ENCODE measurements at places on chromosomes 5 and 9.

- DNase-seq = no peak
Measured at GRCh38 chr5:53777864-53778618, 217.6 kb downstream of the NDUFS4 start.

DNA sequence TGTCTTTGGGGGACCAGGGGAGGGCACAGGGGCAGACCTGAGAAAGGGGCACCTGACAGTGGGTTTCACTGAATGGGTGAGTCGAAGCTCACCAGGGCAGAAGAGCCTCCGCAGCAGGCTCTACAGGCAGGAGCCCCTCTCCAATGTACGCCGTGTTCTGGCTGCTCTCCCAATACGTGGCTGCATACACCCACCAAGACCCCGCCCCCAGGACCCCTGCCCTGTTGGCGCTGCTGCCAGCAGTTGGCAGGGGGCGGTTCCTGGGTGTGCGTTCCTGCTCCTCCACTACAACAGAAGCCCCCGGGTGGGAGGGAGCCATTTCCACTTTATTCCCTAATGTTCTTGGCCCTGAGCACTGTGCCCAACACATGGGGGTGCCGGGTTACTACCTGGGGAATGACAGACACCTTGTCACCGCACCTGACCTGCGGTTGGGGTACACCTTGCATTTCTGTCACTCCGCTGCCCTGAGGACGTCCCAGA, 30.3 kb downstream of the SARDH start:
- no peak for DNase-seq

DNA sequence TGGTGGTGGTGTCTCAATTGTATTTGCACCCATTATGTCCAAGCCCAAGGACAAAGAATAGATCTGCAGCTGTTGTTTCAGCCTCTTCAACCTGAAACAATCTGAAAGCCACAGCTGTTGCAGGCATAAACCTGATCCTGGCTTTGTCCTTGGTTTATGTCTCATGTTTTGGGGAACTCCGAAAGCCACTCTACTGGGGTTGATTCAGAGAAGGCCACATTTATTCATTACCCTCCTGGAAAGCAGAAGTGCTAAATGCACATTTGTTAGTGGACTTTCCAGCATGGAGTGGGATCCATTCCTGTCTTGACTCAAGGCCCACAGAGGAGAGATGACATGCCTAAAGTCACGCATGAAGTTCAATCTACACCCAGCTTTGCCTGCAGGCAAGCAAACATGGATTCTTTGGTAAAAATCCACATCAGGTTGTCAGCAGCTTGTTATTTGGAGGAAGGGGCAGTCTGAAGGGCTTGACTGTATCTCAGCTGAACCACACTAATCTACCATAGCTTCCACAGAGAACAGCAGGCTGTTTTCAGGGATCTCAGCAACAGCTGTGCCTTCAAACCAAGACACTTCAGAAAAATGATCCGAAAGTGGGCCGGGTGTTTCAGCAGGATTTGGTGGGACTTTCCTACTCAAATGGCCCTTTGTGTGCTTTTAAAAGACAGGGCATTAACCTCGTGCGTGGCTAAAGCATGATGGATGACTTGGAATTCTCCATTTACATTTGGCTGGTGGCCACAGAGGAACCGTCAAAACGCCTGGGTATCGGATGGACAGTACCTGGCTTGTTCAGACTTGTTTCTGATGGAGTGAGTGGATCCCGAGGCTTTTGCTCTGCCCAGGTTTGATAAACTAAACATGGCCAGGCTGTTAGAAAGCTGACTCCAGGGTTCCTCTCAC, 36.2 kb upstream of the ADAM19 start:
- no peak for DNase-seq

DNA sequence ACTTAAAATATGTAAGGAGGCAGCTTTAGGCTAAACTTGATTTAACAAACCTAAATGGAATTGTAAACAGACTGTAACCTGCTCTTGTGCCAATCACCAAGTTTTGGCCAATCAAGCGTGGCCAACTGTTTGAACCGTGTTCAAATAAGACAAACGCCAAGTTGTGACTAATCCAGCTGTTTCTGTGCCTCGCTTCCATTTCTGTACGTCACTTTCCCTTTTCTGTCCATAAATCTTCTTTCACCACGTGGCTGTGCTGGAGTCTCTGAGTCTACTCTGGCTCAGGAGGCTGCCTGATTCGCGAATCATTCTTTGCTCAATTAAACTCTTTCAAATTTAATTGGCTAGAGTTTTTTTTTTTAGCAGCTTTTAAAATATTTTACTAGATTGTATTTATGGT, 71.3 kb downstream of the LIX1 start:
- no peak for DNase-seq

DNA sequence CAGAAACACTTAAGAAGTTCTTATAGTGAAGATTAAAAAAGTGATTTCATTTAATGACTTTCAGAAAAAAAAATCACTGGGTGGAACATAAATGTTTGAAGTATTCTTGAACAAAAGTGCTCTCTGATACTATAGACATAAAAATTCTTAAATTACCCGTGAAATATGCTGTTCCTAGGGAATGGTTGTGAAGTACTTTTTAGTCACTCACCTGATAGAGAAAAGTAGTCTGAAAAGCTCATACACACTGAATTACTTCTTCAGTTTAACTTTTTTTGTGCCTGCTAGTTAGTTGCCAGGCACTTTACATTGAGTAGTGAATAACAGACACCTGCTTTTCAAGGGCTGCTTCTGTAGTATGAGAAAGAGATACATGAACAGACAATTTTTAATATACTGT, 78.0 kb downstream of the SH3GL2 start:
- no peak for DNase-seq

DNA sequence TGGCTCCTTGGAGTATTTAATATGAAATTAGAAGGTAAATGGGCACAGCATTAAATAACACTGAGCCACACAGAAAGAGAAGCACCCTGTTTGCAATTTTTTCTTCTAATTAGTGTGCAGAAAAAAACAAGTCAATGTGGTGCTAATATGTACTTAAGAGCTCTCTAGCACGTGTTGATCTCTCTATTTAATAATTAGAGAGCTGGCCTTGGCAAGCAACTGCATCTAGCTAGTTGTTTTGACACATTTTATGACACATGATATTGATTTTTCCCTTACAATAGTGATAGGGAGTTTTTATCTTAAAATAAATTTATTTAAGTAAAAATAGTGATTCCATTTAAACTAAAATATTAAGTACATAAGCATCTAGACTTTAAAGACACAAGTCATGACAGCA, 54.5 kb upstream of the NUDT12 start:
- DNase-seq = no peak

DNA sequence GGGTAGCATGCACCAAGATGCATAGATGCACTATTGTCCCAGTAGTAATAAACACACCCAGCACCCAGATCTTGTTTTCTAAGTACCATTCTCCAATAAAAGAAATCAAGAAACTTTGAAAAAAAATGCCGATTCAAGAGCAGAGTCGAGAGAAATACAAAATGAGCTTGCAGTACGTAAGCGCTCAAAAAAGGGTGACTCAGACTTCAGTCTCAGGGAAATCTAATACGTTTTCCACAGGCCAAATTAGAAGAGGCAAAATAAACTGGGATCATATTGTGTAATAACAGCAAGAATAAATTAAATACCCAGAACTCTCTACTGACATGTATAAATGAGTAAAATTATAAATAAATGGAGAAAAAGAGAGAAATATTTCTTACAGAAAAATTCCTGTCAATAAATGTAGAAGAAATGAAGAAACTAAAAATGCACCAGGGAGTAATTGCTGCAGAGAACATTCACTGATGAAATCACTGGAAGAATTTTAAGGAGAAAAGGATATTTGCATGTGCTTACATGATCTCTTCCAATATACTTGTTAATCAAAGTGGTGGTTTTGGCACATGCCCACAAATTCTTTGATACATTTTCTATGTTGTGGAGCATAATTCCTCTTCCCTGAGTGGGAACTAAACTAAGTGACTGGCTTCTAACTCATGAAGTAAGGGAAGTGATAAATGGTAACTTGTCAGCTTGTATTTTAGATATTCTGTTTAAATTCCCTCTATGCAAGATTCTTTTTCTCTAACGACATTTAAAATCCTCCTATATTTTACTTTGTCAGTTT, 567.6 kb upstream of the ADAMTS16 start:
- DNase-seq = no peak

- no peak for DNase-seq
Measured at GRCh38 chr5:119398727-119399466, 43.1 kb downstream of the TNFAIP8 start.

DNA sequence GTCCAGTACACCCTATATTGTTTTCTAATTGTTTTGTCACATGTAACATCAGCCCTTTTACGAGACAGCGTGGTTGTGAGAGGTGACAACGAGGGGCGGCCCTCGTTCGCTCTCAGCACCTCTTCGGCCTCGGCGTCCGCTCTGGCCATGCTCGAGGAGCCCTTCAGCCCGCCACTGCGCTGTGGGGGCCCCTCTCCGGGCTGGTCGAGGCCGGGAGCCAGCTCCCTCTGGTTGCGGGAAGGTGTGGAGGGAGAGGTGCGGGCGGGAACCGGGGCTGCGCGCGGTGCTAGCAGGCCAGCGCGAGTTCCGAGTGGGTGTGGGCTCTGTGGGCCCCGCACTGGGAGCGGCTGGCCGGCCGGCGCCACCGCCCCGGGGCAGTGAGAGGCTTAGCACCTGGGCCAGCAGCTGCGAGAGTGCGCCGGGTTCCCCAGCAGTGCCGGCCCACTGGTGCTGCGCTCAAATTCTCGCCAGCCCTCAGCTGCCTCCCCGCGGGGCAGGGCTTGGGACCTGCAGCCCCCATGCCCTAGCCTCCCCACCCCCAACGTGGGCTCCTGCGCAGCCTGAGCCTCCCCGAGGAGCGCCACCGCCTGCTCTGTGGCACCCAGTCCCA, 145.0 kb downstream of the PSAT1 start:
- no peak for DNase-seq

GRCh38 chr9:6855860-6856259, 98.1 kb downstream of the KDM4C start:
- no peak for DNase-seq
